Daoy (cell line): ENCODE measurements at places on chromosomes 7 and 10. TPM values are rescaled to one million over a fixed set of nuclear protein-coding genes. Genes with fewer than 3 reads are reported as not detected.

The MOGAT3 gene
- total RNA-seq = not detected in 2 replicates

The TMEM178B gene
- 1.2 and 1.3 TPM in 2 replicates for total RNA-seq

The MMD2 gene
- total RNA-seq = not detected in 2 replicates

The OPN1SW gene
- total RNA-seq = not detected in 2 replicates

The PLEKHS1 gene
- not detected in 2 replicates for total RNA-seq

The GARIN1A gene
- total RNA-seq = 0.74 and 0.80 TPM in 2 replicates

DNA sequence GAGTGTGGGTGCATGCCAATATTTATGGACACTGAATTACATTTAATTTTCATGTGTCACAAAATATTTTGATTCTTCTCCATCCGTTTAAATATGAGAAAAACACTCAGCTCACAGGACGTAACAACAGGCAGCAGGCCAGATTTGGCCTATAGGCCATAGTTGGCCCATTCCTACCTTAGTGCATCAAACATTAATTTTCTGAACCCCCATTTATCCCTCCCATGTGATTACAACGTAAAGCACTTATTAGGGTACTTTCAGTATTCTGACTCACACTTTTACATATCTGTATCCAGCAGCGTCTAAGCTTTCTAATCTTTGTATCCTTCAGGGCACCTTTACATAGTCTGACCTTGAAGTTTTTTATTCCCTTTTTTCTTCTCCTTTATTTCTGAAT lies 4.0 kb downstream of the IDI1 start:
- DNase-seq = no peak

DNA sequence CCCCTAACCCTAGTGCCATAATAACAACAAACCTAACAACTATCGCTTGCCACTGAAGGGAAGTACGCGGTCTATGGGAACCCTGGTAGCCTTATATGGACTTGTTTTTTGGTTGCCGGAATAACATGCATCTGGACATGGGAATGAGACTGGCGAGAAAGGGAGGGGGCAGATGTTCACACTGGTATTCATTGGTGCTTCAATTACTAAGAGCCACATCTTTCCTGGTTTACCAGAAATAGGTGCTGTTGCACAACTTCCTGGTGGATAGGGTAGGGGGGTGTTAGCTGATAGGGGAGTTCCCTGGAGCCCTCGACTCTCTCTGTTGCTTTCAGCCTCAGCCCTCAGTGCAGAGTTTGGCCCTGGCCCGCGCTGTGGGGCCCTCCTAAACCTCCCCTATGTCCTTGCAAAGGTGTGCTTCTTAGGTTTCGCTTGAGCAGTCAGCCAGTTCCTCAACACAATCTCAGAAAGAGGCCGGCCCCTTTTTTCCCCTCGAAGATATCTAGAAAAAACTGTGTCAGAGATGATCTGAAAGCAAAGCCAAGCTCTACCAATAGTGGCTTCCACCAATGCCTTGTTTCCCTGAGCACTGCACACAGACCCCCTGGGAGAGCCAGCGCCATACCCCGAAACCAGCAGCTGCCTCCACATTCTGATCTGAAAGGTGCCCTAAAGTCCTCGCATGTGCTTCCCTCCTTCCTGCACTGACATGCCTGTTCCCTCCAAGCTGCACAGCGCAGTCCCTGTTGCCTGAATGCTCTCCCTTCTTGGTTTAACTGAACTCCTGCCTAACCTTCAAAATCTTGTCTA lies 13.5 kb downstream of the TBXAS1 start:
- no peak for DNase-seq

GRCh38 chr7:5420881-5421713 lies 2.5 kb downstream of the TNRC18 start:
- peak; percentile 52 for DNase-seq

DNA sequence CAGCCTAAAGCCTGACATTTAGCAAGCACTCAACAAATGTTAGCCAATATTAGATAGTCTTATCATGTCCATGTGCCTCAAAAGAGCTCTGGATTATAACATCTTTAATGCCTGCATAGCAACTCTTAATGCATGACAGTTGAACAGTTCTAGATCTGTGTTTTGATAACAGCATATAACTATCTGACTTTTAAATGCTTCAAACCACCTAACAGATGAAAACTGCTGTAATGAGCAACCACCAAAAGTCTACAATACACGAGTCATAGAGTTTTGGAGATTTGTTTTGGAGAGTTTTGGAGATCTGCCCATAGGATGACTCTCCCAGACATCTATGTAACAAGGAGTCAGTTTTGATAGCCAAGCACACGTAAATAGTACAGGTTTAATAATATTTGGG lies 227.3 kb downstream of the TWIST1 start:
- DNase-seq = no peak

GRCh38 chr7:154874409-154875113 lies 128.4 kb downstream of the PAXIP1 start:
- peak; percentile 53 for DNase-seq

DNA sequence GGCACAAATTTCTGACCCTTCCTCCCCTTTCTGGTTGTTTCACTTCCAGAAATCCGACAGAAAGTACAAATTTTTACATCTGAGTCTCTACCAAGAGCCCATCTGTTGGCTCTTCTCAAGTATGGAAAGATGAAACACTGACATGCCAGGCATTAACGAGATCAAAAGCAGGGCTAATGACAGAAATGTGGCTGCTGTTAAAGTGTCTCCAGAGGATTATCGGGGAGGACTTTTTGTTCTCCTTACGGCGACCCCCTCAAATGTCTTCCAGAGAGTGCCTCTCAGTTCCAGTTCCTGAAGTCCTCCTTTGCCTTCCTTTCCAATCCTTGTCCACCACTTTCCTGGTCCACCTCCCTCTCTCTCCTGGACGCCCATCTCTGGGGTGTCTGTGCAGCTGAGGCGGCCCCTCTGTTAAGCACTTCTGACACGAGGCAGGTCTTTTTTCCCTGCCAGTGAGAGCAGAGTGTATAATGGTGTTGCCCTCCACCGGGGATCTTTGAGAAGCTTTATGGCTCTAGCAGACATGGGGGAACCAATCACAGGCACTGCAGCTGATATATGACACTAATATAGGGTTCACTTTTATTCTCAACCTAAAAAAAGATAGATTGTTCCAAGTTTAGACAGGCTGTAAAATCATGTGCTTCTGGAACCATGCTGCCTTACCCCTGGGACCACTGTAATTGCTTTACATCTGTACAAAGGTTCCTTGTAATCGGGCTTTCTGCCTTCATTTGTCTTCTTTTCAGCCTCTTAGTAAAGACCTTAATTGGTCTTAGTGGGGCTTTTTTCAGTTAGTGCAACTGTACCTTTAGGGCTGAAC lies 757.1 kb downstream of the AUTS2 start:
- DNase-seq = no peak

- no peak for DNase-seq
Measured at GRCh38 chr10:14635043-14635710, 139.5 kb downstream of the FAM107B start.

GRCh38 chr7:13981070-13981469 lies 8.4 kb downstream of the ETV1 start:
- DNase-seq = peak; percentile 84

- peak; percentile 33 for DNase-seq
Measured at GRCh38 chr7:132709971-132710567, 133.8 kb upstream of the PLXNA4 start.

GRCh38 chr7:111076205-111076604 lies 14.7 kb upstream of the LRRN3 start:
- peak; percentile 87 for DNase-seq

- DNase-seq = no peak
Measured at GRCh38 chr10:87700031-87700796, 40.5 kb downstream of the PAPSS2 start.

GRCh38 chr10:75858339-75858738 lies 426.9 kb downstream of the LRMDA start:
- no peak for DNase-seq

GRCh38 chr10:128242641-128243040 lies 116.4 kb upstream of the MKI67 start:
- peak; percentile 29 for DNase-seq

- no peak for DNase-seq
Measured at GRCh38 chr10:124604214-124605000, 139.8 kb downstream of the FAM53B start.

GRCh38 chr7:16135658-16136057 lies 285.7 kb downstream of the CRPPA start:
- no peak for DNase-seq

DNA sequence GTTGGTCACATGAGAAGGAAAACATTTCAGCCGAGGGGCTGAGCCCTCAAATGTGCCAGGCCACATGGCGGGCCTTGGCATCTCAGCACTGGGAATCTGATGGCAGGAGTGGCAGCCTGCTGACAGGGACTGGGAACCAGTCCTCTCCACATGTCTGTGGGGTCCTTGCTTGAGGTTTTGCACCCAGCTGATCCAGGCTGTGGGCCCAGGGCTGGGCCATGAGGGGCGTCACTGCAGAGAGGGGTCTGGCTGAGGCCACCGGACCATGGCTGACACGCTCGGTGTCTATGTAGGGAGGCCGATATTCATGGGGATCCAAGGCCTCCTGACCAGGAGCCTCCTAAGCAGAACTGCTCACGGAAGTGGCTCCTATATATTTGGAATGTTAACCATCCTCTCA lies 31.0 kb upstream of the PWWP2B start:
- no peak for DNase-seq

DNA sequence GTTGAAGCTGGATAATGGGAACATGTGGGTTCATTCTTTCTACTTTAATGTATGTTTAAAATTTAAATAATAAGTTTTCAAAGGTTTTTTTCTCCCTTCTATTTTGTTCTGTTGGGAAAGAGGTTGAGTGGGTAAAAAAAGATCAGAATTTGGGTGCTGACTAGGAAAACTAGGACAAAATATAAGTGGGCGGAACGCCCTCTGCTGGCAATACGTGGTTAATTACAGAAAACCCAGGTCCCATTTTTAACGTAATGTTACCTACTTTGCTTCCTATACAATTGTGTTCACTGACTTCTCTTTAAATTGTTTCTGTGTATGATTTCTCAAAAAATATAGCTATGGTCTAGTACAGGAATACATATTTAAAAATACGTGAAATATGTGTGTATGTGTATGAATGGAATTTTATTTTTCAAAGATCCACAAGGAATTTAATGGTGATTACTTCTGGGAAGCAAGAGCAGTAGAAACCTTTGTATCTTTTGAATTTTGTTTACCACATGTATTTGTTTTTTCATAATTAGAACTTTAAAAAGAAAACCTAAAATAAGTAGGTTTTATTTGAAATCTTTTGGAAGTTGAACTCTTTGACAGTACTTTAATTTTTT lies 8.7 kb downstream of the ECD start:
- DNase-seq = peak; percentile 8

DNA sequence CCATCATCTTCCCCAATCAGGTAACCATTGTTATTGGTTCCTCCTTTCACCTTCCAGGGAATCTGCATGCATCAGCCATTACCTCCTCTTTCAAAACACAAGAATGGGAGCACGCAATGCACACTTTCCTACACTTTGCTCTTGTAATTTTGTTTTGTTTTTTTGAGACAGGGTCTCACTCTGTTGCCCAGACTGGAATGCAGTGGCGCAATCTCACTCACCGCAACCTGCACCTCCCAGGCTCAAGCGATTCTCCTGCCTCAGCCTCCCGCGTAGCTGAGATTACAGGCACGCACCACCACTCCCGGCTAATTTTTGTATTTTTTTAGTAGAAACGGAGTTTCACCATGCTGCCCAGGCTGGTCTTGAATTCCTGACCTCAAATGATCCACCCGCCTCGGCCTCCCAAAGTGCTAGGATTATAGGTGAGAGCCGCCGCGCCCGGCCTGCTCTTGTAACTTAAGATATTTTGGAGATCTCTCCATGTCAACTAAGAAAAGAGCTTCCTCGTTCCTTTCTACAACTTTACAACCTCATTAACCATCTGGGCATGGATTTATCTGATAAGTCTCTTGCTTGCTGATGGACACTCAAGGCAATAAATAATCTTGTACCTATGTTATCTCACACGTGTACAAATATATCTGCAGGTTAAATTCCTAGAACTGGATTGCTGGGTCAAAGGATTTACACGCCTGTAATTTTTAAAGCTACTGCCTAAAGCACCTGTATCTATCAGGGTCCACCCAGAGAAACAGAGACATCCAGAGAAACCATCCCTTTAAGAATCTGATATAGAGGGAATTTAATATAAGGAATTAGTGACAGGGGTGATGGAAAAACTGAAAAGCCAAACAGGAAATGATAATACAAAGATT lies 4.2 kb downstream of the CYTH3 start:
- no peak for DNase-seq

DNA sequence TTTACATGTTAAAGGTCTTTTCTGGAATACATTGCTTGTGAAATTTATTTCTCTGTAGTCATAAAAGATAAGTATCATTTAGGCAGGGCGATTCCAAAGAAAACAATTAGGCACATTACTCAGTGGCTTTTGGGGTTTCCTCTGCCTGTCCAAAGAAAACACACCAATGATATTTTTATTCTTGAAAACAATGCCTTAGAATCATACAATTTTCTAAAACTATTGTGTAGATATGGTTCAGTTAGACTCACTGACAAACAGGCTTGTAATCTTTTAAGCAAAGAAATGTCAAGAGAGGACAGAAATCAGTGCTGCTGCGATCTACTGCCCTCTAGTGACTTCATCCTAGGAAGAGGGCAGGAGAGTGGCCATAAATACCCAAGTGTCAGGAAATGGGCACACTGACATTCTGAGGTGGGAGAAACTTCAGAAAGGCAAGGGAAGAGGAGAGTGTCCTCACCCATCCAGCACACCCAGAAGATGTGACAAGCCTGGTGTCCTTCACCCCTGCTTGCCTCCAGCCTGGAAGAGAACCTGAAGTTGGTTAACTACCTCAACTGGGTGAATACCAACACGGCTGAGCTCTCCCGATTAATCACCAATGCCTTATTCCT lies 120.5 kb downstream of the GALNT11 start:
- DNase-seq = peak; percentile 69

DNA sequence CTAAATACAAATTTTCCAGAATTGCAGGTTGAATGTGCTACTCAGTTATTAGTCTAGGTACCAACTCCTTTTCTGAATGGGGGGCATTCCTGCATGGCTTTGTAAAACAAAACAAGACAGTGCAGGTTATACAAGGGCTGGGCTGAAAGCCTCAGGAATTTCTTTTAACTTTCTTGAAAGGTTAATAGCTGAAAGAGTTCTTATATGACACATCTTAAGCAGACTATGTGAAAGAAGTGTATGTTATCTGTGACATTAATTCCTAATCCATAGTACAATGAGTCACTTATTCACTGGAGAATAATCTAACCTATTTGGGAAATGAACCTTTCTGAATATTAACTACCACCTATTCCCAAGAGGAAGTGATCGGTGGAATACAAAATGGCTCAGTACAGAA lies 115.6 kb upstream of the FAM133B start:
- DNase-seq = no peak

- DNase-seq = no peak
Measured at GRCh38 chr7:142519079-142520078, 229.9 kb upstream of the PRSS1 start.
